ENCODE measurements at places on chromosomes 1 and 21.

DNA sequence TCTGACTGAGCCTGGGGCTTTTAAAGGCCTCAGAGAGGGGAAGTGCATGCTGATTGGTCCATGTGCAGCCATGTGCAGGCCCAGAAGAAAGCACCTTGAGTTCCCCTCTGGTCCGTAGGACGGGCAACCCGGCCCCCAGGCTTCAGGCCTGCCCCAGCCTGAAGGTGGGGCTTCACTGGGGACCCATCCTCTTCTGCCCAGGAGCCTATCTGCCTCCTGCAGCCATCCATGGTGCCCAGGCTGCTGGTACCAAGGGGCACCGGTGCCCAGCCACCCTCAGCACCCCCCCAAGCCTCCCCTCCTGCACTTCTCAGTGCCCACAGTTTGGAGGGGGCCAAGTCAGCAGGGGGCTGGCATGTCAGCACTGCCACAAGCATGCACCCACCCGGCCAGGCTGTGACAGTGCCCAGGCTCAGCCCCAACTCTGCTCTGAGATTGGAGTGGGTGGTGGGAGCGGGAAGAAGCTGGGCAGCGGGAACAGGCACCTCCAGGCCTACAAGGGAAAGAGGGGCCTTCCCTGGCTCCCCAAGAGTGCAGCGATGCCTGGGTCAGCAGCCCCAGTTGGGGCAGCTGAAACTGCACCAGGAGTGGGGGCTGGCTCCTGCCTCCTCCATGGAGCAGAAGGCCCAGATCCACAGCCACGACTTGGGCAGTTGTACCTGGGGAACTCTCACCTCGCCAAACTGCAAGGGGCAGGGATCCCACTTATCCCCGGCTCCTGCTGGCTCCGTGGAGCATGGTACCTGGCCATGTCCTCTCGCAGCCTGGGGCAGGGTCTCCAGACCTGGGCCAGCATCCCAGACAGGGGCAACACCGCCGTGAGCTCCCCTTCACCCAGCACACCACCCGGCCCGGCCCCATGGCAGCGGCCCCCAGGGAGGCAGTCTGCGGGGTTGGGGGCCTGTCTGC lies 11.7 kb downstream of the COL6A2 start:
- peak; percentile 39 for DNase-seq

GRCh38 chr21:24895885-24896734 lies 711.2 kb downstream of the MRPL39 start:
- DNase-seq, result no peak

DNA sequence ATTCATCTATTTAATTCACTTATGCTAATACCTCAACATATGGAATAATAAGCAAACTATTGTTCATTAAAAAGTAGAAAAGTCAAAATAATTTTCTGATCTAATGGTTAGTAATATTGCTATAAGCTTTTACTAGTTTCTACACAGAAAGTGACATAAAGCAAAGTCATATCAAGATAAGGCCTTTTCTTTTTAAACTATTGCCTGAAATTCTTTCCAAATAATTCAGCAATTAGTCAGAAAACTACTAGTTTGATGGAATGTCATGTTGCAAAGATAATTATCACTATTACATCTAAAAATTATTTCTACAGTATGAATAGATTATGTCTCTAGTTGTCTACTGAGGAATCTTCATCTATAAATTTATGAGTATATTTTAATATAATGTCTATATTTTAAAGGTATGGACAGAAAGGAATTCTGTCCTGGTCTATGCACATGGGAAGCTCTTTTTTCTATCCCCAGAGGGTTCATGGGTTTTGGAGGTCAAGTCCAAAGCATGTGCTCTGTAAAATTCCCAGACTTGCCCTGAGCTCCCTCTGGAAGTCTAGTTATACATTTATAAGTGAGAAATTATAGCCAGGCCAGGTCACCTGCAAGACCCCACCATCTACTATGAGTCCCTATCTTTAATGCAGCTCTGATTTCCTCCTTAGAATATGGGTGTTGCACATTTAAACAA lies 84.6 kb upstream of the DPYD start:
- no peak for DNase-seq

DNA sequence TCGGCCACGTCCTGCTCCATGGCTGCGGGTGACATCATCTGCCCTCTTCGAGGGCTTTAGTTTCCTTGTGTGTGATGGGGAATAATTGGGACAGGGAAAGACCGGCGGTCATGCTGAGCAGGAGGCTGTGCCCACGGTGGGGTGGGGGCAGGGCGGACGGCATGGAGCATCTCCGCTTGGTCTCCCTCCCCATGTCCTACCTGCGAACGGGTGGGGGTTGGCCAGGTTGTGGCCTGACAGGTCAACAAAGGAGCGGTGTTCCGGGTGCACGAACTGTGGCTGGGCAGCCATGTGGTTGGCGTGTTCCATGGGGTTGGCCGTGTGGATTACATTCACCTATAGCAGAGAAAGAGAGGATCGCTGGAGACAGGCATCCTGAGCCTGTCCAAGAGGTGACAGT lies 80.0 kb downstream of the PIK3CD start:
- DNase-seq, result no peak

DNA sequence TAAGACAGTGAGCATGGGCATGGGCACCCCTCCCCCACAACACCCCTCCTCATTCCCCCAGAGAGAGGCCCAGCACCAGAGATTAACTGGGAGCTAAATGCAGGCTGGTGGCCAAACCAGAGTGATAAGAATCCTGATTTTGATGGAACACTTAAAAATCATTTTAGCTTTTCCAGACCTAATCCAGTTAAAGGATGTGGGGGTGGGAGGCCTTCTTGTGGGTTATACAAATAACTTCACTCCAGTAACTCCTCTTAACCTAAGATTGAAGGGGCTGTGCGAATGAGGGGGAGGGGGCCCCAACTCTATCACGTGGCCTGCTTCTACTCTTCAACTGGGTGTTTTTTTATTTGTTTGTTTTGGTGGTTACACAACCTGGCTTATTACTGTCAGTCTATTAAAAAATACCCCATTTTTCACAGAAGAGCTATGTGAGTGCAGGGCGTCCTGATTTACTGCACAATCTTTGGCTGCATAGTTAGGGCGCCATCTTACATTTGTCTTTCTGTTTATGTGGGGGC lies 398.1 kb upstream of the LYPLAL1 start:
- no peak for DNase-seq

DNA sequence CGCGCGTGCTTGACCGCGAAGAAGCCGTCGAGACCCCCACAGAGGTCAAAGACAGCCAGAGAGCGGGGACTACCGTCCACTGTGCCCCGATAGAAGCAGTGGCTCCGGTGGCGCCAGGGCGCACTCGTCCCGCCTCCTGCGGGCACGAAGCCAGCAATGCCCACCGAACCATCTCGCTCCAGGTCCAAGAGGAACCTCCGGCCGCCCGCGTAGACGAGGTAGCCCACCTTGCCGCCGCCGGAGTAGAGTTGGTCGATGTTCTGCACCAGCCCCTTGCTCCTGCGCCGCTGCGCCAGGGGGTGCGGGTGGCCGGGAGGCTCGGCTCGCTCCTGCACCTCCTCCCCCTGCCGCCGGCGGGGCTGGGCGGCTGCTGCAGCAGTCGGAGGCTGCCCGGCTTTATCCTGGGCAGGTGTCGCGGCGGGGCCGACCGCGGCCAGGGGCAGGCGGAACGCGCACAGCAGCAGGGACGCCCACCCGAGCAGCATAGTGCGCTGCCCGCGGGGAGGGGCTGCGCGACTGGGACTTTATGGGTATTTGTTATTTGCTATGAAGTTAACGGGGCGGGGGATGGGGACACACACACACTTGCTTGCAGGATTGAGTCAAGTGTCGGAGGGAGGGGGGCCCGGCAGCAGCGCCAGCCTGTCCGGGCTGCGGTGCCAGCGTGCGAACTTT lies 844 bp downstream of the ADAMTS5 start:
- no peak for DNase-seq

DNA sequence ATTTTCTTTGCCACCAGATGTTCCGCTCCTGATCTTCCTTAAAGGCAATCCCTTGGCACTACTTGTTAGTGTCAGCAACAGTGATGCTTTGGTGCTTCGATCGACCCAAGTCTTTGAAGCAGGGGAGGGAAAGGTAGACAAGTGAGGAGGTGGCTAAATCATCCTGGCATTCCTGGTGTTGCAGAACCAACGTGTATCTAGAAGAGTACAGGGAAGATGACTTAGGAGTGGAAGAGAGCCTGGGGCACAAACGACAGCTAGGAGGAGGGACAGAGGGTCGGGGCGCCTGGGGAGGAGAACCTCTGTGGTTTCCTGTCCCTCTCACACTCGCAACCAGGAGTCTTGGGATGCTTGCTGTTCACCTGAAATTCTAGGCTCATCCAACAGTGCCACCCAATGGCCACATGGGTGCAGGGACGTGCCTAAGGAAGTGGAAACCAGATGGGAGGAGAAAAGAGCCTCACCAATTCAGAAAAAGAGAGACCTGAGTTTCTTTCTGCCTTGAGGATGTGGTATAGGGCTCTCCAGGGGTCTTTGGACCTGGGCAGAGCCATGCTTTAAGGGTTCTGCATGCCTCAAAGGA lies 9.5 kb upstream of the KCNA2 start:
- peak; percentile 50 for DNase-seq

- DNase-seq, result no peak
Measured at GRCh38 chr1:62462370-62462769, 25.5 kb downstream of the USP1 start.

DNA sequence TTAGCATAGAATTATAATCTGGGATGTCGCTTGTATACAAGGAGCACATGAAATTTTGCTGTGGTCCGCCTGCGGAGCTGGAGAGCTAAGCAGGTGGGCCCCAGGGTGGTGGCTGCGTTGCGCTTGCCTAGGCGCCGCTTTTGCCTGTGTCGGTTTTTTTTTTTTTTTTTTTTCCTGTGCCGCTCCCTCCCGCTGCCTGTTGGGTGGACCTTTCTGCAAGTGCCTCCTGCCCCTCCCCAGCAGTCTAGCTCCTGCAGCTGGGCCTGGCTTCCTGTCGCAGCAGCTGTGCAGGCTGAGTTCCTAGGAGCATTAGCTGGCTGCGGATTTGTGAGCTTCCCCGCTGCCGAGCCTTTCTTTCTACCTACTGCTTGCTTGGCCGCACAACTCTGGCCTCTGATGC lies 20.6 kb downstream of the PYHIN1 start:
- DNase-seq, result no peak

DNA sequence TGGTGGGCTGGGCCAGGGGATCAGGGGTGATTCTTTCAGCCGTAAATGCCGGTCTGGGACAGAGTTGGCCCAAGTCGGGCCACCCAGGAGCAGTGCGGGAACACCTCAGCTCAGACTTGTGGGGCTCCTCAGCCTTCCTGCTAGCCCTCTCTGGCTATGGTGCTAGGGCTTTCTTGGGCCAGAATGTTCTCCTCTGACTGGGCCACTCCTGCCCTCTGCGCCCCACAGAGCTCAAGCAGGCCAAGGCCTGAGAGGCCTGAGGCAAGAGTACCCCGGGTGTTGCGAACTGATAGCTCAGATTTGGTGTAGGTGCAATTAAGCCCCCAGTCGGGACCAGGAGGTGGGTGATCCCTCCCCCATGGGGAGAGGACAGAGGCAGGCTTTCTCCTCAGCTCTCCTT lies 51.8 kb downstream of the LGR6 start:
- DNase-seq, result no peak

DNA sequence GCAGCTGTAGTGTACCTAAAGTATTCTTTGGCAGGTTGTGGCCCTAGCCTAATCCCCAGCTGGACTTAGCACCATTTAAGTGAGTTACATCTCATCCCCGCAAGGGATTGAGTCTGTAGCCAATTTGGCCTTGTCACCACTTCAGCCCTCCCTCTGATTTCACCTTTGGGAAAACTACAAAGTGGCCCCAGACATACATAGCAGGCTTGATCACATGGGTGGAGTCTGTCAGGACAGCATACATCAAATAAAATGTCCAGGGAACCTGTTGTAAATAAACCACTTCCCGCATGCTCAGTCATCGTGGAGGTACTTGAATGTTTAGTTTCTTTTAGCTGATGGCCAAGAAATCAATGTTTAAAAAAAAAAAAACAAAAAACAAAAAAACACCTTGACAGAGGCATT lies 142.5 kb downstream of the DHRS3 start:
- no peak for DNase-seq

GRCh38 chr1:198932351-198932991 lies 293.6 kb downstream of the PTPRC start:
- DNase-seq, result no peak

- DNase-seq, result no peak
Measured at GRCh38 chr1:67917006-67917405, 83.7 kb upstream of the GNG12 start.

- DNase-seq, result no peak
Measured at GRCh38 chr1:160841079-160841478, 21.6 kb downstream of the CD244 start.

DNA sequence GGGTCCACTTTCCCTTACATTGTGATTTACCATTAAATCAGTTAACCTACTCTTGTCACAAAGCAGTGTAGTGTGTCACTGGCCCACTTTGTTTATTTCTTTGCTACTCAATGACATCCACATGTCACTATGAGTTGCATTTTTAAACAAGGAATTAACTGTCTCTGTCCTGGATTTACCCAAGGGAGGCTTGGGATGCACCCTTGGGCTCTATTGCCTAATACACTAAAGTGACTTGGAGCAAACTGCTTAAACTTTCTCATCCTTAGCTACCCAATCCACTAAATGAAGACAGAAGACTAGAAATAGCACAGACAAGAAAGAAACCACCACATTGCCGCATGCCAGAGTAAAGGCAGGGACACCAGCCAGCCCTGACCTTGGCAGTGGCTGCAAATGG lies 136.2 kb upstream of the TIAM1 start:
- DNase-seq, result no peak

- no peak for DNase-seq
Measured at GRCh38 chr1:200448034-200448762, 38.4 kb upstream of the ZNF281 start.

DNA sequence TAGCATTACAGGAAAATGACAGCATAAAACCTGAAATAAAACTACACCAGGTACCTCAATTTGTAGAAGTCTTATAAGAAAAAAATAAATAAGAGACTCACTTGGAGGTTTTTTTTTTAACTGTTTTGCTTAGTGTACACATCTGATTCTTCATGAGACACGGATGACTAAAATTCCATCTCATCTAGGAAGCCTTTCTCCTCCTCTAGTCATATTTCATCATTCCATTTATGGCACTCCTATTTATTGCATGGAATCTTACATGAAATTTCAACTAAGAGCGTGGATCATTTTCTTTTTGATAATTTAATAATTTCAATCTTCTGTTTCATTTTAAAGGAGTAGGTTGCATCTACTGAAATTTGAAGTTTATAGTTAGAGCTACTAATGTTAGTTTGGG lies 1.6 kb upstream of the PTGS2 start:
- DNase-seq, result no peak

GRCh38 chr1:33966346-33967141 lies 102.7 kb downstream of the HMGB4 start:
- no peak for DNase-seq
